ENCODE measurements at places on chromosomes 7 and 10. TPM values are rescaled to one million over a fixed set of nuclear protein-coding genes. Genes with fewer than 3 reads are reported as not detected.

Gene CDHR3
- 7.2 TPM for total RNA-seq

Gene TAC1
- total RNA-seq: 80.1 TPM

Gene CLDN3
- total RNA-seq: not detected

Gene CUL2
- total RNA-seq: 32.3 TPM

Gene CCDC172
- 0.53 TPM for total RNA-seq

Gene GPR141
- 0.25 TPM for total RNA-seq

Gene ITPRID1
- total RNA-seq: 0.09 TPM

Gene SAMD8
- total RNA-seq: 20.1 TPM

Gene FIS1
- 203 TPM for total RNA-seq

Gene LIPN
- total RNA-seq: not detected

Gene TACC2
- 59.7 TPM for total RNA-seq
